NCI-H1694 (cell line): ENCODE measurements at places on chromosomes 7 and 10.
A peak's percentile ranks its signal among the peaks of the same experiment; 100 is the strongest.

GRCh38 chr7:47387506-47387905, 194.4 kb downstream of the TNS3 start:
- DNase-seq, result no peak

DNA sequence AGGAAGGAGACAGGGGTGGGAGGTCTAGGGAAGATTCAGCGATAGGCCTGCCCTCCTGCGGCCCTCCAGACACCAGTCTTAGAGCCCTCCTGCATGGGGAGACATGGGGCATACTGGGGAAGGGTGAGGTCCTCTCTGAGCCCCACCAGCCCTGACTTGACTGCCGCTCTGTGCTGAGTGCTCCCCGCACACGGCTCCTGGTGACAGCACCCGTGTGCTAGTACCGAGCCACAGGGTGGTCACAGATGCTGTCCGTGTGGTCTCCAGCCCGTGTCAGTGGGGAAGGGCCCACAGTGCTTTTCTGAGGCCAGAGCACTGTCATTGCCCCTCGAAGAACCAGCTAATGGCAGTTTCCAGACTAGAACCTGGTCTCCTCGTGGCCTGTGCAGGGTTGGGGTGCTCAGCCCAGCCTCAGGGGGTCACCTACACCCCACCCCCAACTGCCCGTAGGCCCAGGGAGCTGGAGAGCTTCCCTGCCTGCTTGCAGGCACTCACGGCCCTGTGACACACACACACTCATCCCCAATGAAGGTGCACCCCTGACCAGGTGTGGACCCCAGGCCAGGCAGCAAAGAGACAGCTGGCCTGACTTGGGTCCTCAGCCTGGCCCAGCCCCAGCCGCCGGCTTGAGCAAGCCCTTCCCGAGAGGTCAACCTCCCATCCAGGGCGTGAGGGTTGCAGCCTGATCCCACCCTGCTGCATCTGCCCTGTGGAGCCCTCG, 86.0 kb upstream of the RET start:
- DNase-seq, result no peak

DNA sequence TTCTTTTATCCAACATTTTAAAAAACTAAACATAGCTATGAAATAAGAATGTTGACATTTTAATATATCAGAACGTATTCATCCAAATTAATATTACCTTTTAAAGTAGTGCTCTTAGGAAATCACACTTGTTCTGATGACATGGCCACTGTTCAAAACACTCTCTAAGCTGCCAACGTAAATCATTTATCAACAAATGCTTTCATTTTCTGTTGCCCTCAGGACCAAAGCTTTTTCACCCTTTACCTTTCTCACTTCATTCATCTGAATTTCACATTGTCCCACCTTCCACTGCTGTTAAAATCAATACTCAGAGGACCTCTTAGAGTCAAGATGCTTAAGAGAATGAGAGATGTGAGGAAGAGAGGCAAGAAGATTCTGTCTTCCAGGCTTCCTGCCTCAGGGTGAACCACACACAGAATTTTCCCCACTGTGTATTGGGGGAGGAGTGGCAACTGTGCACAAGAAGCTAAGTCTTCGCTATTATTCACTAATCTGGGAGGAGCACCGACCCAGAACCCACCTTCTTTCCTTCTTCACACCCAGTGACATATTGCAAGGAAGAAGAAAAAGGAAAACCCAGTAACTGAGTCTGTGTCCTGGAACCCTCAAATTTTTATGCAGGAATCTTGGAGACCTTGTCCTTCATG, 21.0 kb downstream of the HIBADH start:
- no peak for DNase-seq

- no peak for DNase-seq
Observed at GRCh38 chr10:74177140-74177677, 26.2 kb downstream of the ADK start.

GRCh38 chr10:79051766-79052165, 17.0 kb upstream of the ZMIZ1 start:
- no peak for DNase-seq

GRCh38 chr7:149440222-149440621, 20.6 kb downstream of the ZNF777 start:
- DNase-seq, result no peak

DNA sequence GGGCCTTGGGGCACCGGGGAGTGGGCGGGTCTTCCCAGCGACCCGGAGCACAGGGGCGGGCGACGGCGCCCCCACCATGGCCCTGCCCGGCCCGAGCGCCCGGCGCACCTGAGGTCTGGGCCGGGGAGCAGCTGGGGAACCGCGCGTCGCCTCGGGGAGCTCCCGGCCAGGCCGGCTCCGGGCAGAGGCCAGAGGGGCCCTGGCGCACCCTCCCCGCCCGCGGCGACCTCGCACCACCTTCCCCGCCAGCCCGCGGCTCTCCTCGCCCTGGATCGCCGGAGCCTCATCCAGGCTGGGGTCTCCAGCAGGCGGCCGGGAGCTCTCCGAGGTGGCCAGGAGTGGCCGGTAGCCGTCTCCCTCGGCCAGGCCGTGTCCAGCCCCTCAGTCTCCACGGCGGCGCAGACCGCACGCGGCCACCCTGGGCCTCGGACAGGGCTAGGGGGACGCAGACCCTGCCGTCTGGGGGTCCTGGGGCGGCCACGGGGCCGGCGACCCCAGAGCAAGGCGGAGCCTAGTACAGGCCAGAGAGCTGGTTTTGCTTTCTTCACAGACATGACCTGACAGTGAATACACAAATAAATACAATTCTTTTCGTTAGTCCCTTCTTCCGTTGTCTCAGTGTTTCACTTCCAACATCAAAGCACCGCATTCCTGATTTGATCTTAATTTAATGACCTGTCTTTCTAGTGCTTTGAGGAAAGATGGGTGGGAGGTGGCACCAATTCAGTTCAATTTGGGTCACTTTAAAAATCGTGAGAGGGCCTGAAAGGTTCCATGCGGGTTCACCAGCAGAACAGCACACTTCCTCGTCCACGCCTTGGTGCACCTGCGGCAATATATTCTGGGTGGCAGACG, 356.9 kb downstream of the DNAJB6 start:
- no peak for DNase-seq

DNA sequence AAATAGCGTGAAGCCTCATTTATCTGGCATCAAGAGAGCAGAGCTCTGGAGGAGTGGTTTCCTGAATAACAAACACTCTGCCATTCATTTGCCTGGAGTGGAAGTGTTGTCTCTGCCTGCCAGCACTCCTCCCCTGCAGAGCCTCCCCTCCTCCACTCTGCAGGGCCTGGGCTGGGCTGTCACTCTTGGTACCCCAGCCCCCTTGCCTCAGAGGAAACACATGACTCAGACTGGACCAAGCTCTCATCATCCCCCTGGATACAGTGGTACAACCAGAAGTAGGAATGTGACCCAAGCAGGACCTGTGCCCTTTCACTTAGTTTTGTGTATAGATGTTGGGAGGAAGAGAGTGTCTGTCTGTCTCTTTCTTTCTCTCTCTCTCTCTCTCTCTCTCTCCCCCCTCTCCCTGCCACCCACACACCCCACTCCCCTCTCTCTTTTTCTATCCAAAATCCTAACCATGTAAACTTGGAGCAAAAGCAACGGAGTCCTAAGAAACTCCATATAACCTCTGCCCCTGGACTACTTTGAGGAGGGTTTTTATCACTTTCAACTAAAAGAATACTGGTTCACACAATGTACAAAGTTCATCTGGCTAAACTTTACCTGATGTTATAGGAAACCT, 43.9 kb downstream of the DOCK4 start:
- DNase-seq, result peak; percentile 24

DNA sequence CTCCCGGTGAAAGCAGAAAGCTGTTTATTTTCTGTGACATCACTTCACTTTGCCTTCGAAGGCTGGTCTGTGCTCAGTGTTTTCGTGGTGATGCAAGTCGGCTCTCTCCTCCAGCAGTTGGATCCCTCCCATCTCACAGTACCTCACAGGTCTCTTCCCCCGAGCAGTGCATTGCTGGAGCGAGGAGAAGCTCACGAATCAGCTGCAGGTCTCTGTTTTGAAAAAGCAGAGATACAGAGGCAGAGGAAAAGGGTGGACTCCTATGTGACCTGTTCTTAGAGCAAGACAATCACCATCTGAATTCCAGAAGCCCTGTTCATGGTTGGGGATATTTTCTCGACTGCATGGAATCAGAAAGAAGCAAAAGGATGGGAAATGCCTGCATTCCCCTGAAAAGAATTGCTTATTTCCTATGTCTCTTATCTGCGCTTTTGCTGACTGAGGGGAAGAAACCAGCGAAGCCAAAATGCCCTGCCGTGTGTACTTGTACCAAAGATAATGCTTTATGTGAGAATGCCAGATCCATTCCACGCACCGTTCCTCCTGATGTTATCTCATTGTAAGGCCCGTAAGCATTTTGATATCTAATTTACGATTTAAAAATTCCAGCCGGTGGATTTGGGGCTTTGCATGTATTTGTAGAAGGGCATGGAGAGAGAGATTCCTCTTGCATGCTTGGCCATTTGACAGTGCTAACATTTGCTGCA, at the start of gene LGI1:
TSS of gene LGI1 (plus strand) at position 136 of the 707 bp plus-strand sequence. CDS start at position 345, 209 bp downstream.
- DNase-seq, result no peak

DNA sequence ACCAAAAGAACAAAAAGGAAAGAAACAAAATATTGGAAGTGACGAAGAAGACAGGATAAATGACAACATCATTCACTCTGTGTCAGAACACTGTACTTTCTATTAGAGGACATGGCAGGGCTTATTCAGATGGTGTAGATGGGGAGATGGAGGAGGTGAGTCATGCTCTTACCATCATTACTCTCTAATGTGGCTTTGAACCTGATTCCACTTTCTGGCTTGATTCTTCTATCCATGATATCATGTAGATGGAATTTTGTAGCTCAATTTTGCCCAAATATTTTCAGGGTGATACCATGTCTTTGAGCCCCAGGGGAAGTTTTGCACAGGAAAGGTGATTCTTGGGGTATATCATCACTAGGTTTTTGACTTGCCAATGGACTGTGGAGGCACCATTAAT, 91.7 kb downstream of the CFAP58 start:
- DNase-seq, result no peak

- DNase-seq, result no peak
Observed at GRCh38 chr7:41573862-41574261, 129.0 kb downstream of the INHBA start.

- no peak for DNase-seq
Observed at GRCh38 chr10:116787053-116787659, 44.8 kb upstream of the HSPA12A start.

DNA sequence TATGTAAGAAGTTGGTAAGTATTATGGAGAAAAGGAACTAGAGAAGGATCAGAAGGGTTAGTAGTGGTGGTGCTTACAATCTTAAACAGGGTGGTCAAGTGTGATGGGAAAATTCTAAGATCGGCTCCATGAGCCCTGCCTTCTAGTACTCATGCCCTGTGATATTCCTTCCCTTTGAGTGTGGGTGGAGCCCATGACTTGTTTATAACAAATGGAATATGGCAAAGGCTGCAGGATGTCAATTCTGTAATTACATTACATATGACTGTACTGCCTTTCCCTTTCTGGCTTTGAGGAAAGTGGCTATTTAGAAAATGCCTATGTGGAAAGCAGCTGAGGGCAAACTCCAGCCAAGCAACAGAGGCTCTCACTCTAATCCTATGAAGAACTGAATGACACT, 309.6 kb downstream of the AGMO start:
- DNase-seq, result no peak

DNA sequence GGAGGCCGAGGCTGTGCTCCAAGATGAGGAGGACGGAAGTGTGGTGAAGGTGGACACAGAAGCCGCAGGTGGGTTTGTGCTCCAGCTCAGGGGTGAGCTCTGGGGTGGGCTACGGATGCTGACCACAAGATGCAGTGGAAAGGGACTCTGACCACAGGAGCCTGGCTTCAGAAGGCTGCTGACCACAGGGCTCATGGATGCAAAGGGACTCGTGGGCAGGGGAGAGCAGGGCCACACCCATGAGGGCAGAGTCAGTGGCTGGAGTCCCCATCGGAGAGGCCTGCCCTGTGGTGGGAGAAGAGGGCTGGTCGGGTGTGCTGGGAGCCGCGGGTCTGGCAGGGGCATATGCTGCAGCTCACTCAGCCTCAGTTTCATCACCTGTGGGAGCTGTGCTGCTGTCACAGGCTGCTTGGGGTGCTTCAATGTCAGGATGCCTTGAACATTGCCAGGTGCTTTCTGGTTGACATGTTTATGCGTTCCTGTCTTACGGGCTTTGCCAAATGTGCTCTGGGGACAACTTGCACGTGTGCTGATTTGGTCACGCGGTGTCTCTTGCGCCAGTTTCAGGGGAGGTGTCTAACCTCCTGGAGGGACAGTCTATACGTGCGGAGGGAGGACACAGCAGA, 13.7 kb downstream of the SCART1 start:
- no peak for DNase-seq

- DNase-seq, result no peak
Observed at GRCh38 chr10:22959950-22960349, 32.1 kb downstream of the ARMC3 start.

DNA sequence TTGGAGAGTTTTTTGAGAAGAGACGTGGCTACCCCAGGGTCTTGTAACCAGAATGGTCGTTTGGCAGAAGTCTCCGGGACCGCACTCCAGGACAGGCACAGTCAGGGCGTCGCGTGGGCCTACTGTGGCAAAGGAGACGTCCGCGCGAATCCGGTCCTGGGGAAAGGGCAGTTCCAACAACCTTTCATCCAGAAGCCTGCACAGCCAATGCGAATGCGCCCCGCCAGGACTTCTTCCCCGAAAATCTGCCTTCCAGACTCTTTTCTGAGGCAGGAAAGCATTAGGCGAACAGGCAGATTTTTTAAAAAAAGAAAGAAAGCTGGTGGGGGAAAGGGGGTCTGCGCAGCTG, 2.0 kb downstream of the HPSE2 start:
- no peak for DNase-seq

- no peak for DNase-seq
Observed at GRCh38 chr10:13847201-13847631, 260.5 kb downstream of the PRPF18 start.

GRCh38 chr10:49679480-49679893, at the start of gene C10orf53:
C10orf53 (plus strand) TSS chr10:49679651; CDS start chr10:49679698, 47 bp downstream.
- no peak for DNase-seq

- no peak for DNase-seq
Observed at GRCh38 chr7:11591055-11591633, 240.9 kb downstream of the THSD7A start.

DNA sequence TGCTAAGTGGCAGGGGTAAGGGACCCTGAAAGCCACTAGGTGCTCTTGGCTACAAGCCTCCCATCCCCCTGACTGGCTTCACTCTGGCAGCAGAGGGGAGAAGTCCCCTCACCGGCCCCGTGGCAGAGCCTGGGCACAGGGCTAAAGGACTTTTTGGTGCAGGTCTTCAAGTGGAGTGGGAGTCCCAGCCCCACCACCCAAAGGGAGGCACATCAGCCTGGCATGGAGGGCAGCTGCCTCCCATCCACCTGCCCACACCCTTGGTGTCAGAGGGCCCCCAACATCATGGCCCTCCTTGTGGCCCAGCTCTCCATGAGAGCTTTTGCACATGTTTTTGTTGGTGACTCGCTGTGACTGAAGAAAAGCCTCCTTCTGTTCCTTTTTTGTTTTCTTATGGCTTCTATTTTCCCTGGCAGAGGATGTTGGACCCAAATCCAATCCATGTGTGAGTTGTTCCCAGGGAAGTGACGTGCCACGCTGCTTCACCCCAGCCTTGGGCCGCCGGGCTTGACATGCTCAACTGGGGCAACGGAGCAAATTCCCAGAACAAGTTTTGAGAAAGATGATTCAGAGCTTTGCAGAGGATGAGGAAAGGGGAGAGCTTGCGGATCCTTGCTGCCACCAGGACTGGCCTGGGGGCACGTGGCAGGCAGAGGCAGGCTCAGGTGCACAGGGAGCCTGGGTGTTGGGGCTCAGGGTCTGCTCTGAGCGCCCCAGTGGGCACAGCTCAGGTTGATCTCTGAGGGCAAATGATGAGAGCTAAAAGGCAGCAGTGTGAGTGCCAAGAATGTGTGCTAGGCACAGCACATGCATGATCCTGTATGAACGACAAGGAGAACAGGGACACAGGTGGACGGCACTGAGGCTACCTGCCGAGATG, 1.9 kb upstream of the AEBP1 start:
- DNase-seq, result no peak
